ENCODE measurements at places on chromosomes 13 and 19. TPM values are rescaled to one million over a fixed set of nuclear protein-coding genes. Genes with fewer than 3 reads are reported as not detected.

NLRP9 gene
- not detected for total RNA-seq

FUT6 gene
- total RNA-seq, result 74.8 TPM

DNA sequence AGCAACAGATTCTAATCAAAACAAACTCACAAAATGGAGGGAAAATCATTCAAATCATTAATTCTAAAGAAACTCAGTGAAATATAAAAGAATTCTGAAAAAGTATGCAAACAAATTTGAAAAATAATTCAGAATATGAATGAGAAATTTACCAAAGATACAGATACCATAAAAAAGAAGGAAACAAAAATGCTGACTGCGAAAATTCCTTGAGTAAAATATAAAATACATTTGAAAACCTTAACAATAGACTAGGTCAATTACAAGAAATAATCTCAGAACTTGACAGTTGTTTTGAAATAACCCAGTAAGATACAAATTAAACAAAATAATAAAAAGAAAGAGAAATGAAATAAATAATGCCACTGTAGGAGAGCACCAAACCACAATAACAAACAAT lies 1289.0 kb downstream of the SLITRK1 start:
- DNase-seq, result no peak

DNA sequence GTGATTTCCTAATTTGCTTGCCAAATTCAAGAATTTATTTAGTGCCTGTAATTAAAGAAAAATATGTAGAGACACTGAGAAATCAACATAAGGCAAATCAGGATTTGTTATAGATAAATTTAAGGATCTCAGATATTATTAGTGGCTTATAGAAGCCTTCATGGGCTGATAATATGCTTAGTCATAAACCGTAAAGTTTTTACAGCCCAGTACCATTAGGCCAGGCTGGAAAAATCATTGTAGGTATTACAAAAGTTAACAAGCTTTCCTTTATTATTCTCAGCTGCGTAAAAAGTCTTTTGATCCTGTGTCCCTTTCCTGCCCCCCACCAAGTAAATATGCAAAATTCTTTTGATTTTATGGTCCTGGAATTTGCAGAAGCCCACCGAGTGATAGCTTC lies 58.2 kb downstream of the SLITRK6 start:
- DNase-seq, result no peak

- DNase-seq, result peak; percentile 74
These were observed 3.7 kb upstream of the CREB3L3 start for GRCh38 chr19:4149518-4150288.

GRCh38 chr13:110856942-110857835 lies 57.7 kb downstream of the ANKRD10 start:
- DNase-seq, result no peak
